ENCODE measurements at places on chromosomes 1 and 21. TPM values are rescaled to one million over a fixed set of nuclear protein-coding genes. Genes with fewer than 3 reads are reported as not detected.

The FCER1G gene
- total RNA-seq: not detected

The VAMP4 gene
- total RNA-seq: 6.9 TPM

GRCh38 chr1:109814223-109814622 is 50.5 kb upstream of the EPS8L3 start:
- DNase-seq: no peak

DNA sequence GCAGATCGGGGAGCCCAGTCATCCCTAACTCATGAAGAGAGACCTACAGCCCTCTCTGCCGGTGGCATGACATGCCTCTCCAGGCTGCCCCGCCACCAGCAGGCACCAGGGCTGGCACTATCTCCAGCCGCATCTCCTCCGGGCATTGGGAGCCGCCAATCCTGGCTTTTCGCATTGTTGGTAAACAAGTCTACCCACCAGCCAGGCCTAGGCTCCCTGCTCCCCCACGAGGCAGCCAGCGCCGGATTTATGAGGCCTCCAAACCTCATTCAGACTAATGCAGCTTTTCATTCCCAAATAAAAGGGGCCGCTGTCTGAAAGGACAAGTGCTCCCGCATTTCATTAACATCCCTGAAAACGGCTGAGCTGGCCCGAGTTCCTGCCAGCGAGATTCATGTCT is 3.4 kb upstream of the GRIK3 start:
- no peak for DNase-seq

GRCh38 chr21:46662367-46662654 is 26.8 kb downstream of the PRMT2 start:
- no peak for DNase-seq
